ENCODE measurements at places on chromosomes 4 and X. TPM values are rescaled to one million over a fixed set of nuclear protein-coding genes. Genes with fewer than 3 reads are reported as not detected.

The VCX2 gene
- total RNA-seq, result not detected

The HMX1 gene
- 0.87 TPM for total RNA-seq

The PPARGC1A gene
- 3.7 TPM for total RNA-seq

DNA sequence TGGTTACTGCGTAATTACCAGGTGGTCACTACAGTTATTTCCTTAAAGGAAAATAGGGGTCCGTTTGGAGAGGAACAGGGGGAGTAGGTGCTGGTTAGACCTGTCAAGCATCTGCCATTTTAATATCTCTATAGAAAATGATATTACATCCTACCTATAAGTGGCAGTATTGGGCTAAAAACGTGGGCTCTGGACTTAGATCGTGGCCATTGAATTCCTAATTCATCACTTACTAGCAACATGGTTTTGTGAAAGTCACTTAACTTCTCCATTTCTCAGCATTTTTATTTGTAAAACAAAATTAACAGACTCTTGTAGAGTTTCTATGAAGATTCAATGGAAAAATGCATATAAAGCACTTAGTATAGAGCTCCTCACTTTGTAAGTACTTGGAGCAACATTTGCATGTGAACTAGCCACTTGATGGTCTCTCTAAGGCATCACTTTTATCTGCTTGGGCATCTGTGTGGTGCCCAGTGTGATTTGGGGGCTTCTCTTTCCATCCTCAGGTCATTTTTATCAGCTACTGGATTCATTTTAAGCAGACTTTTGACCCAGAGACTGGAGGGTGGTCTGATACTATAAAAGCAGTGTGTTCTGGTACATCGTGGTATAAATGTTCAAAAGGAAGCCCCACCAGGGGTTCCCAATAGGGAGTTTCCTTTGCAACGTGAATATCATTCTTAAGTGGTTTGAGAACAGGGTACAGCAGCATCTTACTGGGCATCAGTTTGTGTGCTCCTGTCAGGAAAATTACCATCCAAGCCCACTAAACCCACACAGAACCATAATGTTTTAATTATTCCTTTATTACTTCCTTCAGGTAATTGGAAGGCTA, 42.7 kb upstream of the RASSF6 start:
- H3K4me1 ChIP-seq, result peaks cover 7% of the 10 kb centered on the region
- no peak overlapping the region for H3K4me3 ChIP-seq
- no peaks in the 10 kb centered on the region for H3K36me3 ChIP-seq
- DNase-seq, result no peak
- no peaks in the 10 kb centered on the region for H3K27me3 ChIP-seq
- H3K27ac ChIP-seq, result no peak overlapping the region

DNA sequence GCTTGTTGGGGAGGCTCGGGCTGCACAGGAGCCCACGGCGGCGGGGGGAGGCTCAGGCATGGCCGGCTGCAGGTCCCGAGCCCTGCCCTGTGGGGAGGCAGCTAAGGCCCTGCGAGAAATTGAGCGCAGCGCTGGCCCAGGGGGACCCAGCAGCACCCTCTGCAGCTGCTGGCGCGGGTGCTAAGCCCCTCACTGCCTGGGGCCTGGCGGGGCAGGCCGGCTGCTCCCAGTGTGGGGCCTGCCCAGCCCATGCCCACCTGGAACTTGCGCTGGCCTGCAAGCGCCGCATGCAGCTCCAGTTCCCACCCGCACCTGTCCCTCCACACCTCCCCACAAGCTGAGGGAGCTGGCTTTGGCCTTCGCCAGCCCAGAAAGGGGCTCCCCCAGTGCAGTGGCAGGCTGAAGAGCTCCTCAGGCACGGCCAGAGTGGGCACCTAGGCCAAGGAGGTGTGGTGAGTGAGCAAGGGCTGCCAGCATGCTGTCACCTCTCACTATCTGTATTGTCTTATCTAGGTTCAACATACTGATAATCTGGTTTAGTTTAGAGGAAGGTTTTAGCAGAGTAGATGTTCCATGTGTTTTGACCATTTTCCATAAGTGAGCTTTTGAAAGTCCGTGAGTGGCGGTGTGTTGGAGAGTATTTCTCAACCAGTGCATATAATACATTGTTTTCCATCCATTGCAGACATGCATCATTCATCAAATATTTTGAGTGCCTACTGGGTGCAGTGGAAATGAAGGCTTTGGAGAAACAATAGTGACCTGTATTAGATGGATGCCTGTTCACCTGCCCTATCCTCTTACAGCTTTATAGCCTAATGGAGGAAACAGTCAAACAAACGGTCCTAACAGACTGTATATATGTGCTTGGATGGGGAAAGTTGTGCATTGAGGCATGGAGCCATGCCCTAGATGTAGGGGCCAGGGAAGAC, 13.1 kb downstream of the PI4K2B start:
- H3K36me3 ChIP-seq, result peaks cover 24% of the 10 kb centered on the region
- no peak overlapping the region for H3K4me3 ChIP-seq
- DNase-seq, result no peak
- no peak overlapping the region for H3K27ac ChIP-seq
- H3K27me3 ChIP-seq, result no peaks in the 10 kb centered on the region
- no peaks in the 10 kb centered on the region for H3K4me1 ChIP-seq

GRCh38 chr4:87375719-87376291, 15.2 kb downstream of the HSD17B11 start:
- peaks cover 16% of the 10 kb centered on the region for H3K36me3 ChIP-seq
- H3K4me3 ChIP-seq, result no peak overlapping the region
- peak overlapping the region; percentile 33 for H3K27ac ChIP-seq
- H3K27me3 ChIP-seq, result no peaks in the 10 kb centered on the region

GRCh38 chrX:20519826-20520225, 253.1 kb upstream of the RPS6KA3 start:
- no peaks in the 10 kb centered on the region for H3K36me3 ChIP-seq
- H3K4me1 ChIP-seq, result peaks cover 9% of the 10 kb centered on the region
- no peak for DNase-seq
- peaks cover 12% of the 10 kb centered on the region for H3K27me3 ChIP-seq

GRCh38 chr4:88819818-88820697, 122.4 kb upstream of the NAP1L5 start:
- H3K4me3 ChIP-seq, result peak overlapping the region; percentile 70
- no peaks in the 10 kb centered on the region for H3K36me3 ChIP-seq
- no peak overlapping the region for H3K27ac ChIP-seq
- H3K4me1 ChIP-seq, result peaks cover 46% of the 10 kb centered on the region

Measured in progenitor cell of endocrine pancreas (in vitro differentiated cells).